ENCODE measurements at places on chromosomes 1 and 21. TPM values are rescaled to one million over a fixed set of nuclear protein-coding genes. Genes with fewer than 3 reads are reported as not detected.

GRCh38 chr21:41170859-41171609 lies 3.1 kb downstream of the BACE2 start:
- no peak overlapping the region for H3K4me3 ChIP-seq
- H3K27me3 ChIP-seq, result peaks cover 27% of the 10 kb centered on the region
- DNase-seq, result peak; percentile 12
- no peaks in the 10 kb centered on the region for H3K36me3 ChIP-seq
- no peaks in the 10 kb centered on the region for H3K4me1 ChIP-seq
- H3K27ac ChIP-seq, result no peak overlapping the region

DNA sequence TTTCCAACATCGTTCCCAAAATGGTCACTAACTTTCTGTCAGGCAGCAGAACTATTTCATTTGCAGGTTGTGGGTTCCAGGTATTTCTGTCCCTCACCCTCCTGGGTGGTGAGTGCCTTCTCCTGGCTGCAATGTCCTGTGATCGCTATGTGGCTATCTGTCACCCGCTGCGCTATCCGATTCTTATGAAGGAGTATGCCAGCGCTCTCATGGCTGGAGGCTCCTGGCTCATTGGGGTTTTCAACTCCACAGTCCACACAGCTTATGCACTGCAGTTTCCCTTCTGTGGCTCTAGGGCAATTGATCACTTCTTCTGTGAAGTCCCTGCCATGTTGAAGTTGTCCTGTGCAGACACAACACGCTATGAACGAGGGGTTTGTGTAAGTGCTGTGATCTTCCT lies 9.3 kb downstream of the OR2AJ1 start:
- no peak overlapping the region for H3K4me3 ChIP-seq
- H3K4me1 ChIP-seq, result no peaks in the 10 kb centered on the region
- no peaks in the 10 kb centered on the region for H3K27me3 ChIP-seq
- no peaks in the 10 kb centered on the region for H3K36me3 ChIP-seq

Gene ANKRD45
- total RNA-seq, result 1.6 TPM

Gene PADI4
- total RNA-seq, result not detected

Gene HPDL
- 1.4 TPM for total RNA-seq

Gene LCE1D
- not detected for total RNA-seq
